ENCODE measurements at places on chromosomes 4 and X. TPM values are rescaled to one million over a fixed set of nuclear protein-coding genes. Genes with fewer than 3 reads are reported as not detected.

Gene CTAG1A
- not detected for total RNA-seq

Gene PLA2G12A
- total RNA-seq = 8.8 TPM

Gene SFRP2
- not detected for total RNA-seq

Gene CFP
- 0.38 TPM for total RNA-seq

Gene CXCR3
- not detected for total RNA-seq

Gene FGFBP1
- total RNA-seq = not detected

Gene PCGF3
- total RNA-seq = 67.6 TPM

Gene GPR173
- total RNA-seq = 1.9 TPM

Gene MTCP1
- total RNA-seq = 2.9 TPM

Gene DCAF4L1
- 0.19 TPM for total RNA-seq

Gene SMARCA1
- total RNA-seq = 28.3 TPM

Gene DUX4
- total RNA-seq = not detected

Gene RASSF6
- not detected for total RNA-seq

Gene UGT2B11
- total RNA-seq = not detected
